Chondrocyte (in vitro differentiated cells): ENCODE measurements at places on chromosomes 3 and 15.

DNA sequence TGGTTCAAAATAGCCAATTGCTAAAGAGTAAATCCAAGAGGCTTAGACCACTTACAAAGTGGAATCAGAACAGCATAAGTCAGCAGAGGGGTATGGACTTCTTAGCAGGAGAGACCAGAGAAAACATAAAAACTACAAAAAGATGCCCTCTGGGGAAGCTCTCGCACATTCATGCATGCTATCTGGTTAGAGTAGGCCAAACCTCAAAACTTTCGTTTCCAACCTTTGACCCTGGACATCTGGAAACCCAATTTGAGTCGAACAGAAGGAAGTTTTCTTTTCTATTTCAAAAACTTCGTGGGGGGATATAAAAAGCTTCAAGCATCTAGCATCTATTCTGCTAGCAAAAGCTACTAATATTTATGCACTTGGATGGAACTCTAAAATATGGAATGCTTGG lies 523.9 kb upstream of the AGTR1 start:
- H3K4me1 ChIP-seq = peaks cover 32% of the 10 kb centered on the region
- no peak for DNase-seq
- no peaks in the 10 kb centered on the region for H3K36me3 ChIP-seq

- H3K27ac ChIP-seq = no peak overlapping the region
- H3K27me3 ChIP-seq = no peaks in the 10 kb centered on the region
- H3K4me1 ChIP-seq = peaks cover 10% of the 10 kb centered on the region
- no peaks in the 10 kb centered on the region for H3K36me3 ChIP-seq
- H3K4me3 ChIP-seq = no peak overlapping the region
Measured at GRCh38 chr3:45209526-45209925, 16.6 kb downstream of the TMEM158 start.

- no peak overlapping the region for H3K27ac ChIP-seq
- H3K27me3 ChIP-seq = no peaks in the 10 kb centered on the region
- H3K36me3 ChIP-seq = peaks cover 10% of the 10 kb centered on the region
- DNase-seq = no peak
Measured at GRCh38 chr15:49331951-49332350, 91.1 kb upstream of the FGF7 start.

GRCh38 chr15:94265009-94265408 lies 33.6 kb downstream of the MCTP2 start:
- H3K4me3 ChIP-seq = no peak overlapping the region
- H3K27me3 ChIP-seq = peaks cover 3% of the 10 kb centered on the region
- H3K4me1 ChIP-seq = peaks cover 4% of the 10 kb centered on the region
- DNase-seq = no peak

DNA sequence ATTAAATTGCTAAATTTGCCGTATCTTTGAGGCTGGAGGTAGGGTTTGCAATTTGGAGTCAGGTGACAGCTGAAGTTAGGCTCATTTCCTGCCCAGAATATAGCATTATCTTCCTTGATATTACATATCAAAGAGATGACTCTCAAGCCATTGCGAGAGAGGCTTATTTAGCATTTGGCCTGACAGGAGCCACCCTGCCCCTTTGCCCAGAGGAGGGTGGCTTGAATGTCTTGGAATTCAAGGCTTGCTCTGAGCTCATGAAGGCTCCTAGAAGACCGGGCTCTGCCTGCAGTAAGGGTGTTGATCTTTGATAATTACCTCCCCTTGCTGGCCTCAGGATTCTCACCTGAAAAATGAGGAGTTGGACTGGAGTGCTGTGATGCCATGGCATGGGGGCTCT lies 251.4 kb upstream of the C2CD4B start:
- no peaks in the 10 kb centered on the region for H3K36me3 ChIP-seq
- peaks cover 17% of the 10 kb centered on the region for H3K4me1 ChIP-seq
- no peak for DNase-seq
- H3K27me3 ChIP-seq = no peaks in the 10 kb centered on the region

DNA sequence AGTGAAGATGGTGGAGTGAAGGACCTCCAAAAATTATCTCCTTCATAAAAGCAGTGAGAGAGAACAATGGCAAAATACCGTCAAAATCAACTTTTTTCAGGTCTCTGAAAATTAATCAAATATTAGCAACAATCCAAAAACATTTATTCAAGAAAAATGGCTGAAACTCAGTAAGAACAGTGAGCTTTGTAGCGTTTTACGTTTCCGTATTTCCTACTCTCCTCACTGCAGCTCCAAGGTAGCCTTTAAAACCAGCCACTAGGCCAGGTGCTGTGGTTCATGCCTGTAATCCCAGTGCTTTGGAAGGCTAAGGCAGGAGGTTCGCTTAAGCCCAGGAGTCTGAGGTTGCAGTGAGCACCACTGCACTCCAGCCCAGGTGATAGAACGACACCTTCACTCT lies 38.5 kb downstream of the ATP10A start:
- H3K36me3 ChIP-seq = peaks cover 24% of the 10 kb centered on the region
- peak overlapping the region; percentile 85 for H3K27ac ChIP-seq
- H3K4me1 ChIP-seq = peaks cover 89% of the 10 kb centered on the region
- no peaks in the 10 kb centered on the region for H3K27me3 ChIP-seq
- H3K4me3 ChIP-seq = no peak overlapping the region

- peaks cover 29% of the 10 kb centered on the region for H3K4me1 ChIP-seq
- DNase-seq = no peak
- H3K4me3 ChIP-seq = no peak overlapping the region
- no peaks in the 10 kb centered on the region for H3K36me3 ChIP-seq
- no peaks in the 10 kb centered on the region for H3K27me3 ChIP-seq
Measured at GRCh38 chr3:111717601-111718000, 122.5 kb upstream of the ZBED2 start.

- peak within 1 kb of the TSS; percentile 62 for H3K4me3 ChIP-seq
- H3K27ac ChIP-seq = no peak within 1 kb of the TSS
- peaks cover 49% of the 10 kb centered on the region for H3K27me3 ChIP-seq
- peaks cover 8% of the 10 kb centered on the region for H3K4me1 ChIP-seq
- DNase-seq = no peak
Measured at GRCh38 chr15:89496155-89497098, at the start of gene RHCG. Gene RHCG, minus strand, starts transcription at chr15:89496583. Its CDS starts 39 bp downstream, at chr15:89496544.

DNA sequence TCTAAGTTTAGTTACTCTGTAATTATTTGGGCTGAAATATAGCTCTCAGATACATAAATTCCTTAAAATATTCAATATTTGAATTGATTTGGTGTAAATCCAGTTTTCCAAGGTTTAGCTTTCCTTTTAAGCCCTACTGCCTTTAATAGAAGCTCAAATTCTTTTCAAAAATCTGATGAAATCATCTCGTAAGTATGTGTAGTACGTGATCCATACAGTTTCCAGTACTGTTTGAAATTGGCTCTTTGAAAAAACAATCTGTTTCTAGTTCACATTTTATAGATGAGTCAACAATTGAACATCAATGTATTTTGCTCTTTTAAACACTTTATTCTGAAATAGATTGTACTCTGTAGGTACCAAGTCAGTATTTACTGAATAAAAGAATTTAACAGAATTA lies 84.2 kb downstream of the LRRC49 start:
- no peaks in the 10 kb centered on the region for H3K36me3 ChIP-seq
- H3K4me3 ChIP-seq = no peak overlapping the region
- H3K27ac ChIP-seq = peak overlapping the region; percentile 90
- H3K27me3 ChIP-seq = no peaks in the 10 kb centered on the region
- H3K4me1 ChIP-seq = peaks cover 25% of the 10 kb centered on the region
- no peak for DNase-seq

DNA sequence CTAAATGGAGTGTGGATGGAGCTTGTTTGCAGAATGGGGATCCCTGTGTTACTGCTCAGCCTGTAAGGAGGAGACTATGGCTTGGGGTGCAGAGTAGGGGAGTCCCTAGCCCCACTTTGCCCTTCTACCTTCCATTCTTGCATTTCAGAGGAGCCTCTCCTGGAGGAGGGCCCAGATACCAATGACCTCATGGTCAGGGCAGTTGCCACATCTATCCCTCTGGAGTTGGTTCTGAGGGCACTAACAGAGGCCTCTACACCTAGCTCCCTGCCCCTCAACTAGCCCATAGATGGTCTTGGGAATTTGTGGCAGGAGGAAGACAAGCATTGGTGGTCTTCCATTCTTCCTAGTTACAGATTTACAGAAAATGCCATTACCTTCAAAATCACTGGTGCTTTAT lies 6.1 kb downstream of the SKOR1 start:
- DNase-seq = no peak
- H3K27me3 ChIP-seq = peaks cover 55% of the 10 kb centered on the region
- no peak overlapping the region for H3K4me3 ChIP-seq
- peaks cover 35% of the 10 kb centered on the region for H3K4me1 ChIP-seq
- H3K36me3 ChIP-seq = peaks cover 2% of the 10 kb centered on the region

GRCh38 chr3:149792452-149793270 lies at the start of gene ANKUB1:
Gene ANKUB1, minus strand, starts transcription at chr3:149792554. Its CDS starts 188 bp downstream, at chr3:149792366.
- peaks cover 11% of the 10 kb centered on the region for H3K4me1 ChIP-seq
- H3K4me3 ChIP-seq = no peak within 1 kb of the TSS
- H3K27me3 ChIP-seq = no peaks in the 10 kb centered on the region
- DNase-seq = no peak
- H3K27ac ChIP-seq = no peak within 1 kb of the TSS

DNA sequence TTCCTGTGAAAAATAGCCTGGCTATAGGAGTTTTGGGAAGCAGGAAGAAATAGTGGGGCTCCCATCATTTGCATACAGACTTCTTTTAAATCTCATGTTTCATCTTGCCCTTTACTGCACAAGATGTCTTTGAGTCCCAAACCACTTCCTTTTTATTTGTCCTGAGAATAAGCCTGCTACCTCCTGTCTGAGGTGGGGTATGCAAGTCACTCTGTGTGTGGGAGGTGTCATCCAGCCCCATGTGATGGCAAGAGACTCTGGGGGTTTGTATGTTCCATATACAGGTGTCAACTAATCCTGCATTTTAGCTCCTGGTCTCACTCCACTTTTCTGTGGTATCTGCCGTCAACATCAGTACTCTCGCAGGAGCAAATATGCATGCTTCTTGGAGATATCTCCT lies 102.0 kb downstream of the OTOL1 start:
- H3K27me3 ChIP-seq = peaks cover 11% of the 10 kb centered on the region
- H3K4me3 ChIP-seq = no peak overlapping the region
- no peak overlapping the region for H3K27ac ChIP-seq

- no peak overlapping the region for H3K27ac ChIP-seq
- H3K36me3 ChIP-seq = no peaks in the 10 kb centered on the region
- DNase-seq = no peak
- no peaks in the 10 kb centered on the region for H3K4me1 ChIP-seq
- H3K27me3 ChIP-seq = no peaks in the 10 kb centered on the region
- no peak overlapping the region for H3K4me3 ChIP-seq
Measured at GRCh38 chr15:26323566-26323965, 449.3 kb downstream of the GABRB3 start.

GRCh38 chr3:131630097-131630496 lies 127.3 kb upstream of the MRPL3 start:
- no peak for DNase-seq
- no peaks in the 10 kb centered on the region for H3K36me3 ChIP-seq
- no peak overlapping the region for H3K27ac ChIP-seq
- H3K4me3 ChIP-seq = no peak overlapping the region
- peaks cover 2% of the 10 kb centered on the region for H3K27me3 ChIP-seq

DNA sequence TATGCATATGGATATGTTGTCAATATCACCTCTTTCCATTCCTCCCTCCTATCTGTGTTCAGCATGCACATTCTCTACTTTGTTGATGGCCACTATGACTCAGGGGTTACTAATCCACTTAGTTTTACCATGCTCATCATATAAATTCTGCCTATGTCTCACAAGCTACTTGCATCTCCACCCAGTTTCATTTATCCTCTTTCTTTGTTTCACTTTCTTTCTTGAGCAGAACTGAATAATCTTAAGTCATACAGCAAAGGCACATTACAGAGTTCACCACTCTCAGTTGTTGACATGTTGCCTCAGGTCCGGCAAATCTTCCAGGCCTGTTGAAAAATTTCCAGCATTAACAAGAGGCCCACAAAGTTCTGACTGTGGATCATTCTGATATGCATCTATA lies 71.5 kb downstream of the SSR3 start:
- no peak for DNase-seq
- no peaks in the 10 kb centered on the region for H3K27me3 ChIP-seq
- peaks cover 40% of the 10 kb centered on the region for H3K4me1 ChIP-seq
- no peak overlapping the region for H3K4me3 ChIP-seq

GRCh38 chr15:48609486-48609885 lies 36.0 kb downstream of the FBN1 start:
- H3K4me1 ChIP-seq = peaks cover 83% of the 10 kb centered on the region
- H3K36me3 ChIP-seq = peaks cover 61% of the 10 kb centered on the region
- H3K4me3 ChIP-seq = no peak overlapping the region
- peak overlapping the region; percentile 59 for H3K27ac ChIP-seq

DNA sequence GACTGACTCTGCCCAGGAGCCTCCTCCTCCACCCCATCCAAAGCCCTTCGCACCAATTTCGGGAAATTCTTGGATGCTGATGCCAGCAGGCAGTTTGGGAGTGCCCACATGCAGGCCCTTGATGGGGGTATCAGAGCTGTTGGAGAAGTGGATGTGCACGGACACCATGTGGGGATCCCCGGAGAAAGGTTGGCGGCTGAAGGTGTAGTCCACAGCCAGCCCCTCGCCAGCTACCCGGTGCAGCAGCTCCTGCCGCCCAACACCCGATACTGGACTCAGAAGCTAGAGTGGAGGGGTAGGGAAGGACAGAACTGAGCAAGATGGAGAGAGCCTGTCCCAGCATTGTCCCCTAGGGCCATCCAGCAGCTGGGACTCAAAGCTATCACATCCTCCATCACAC lies 15.5 kb upstream of the CPEB1 start:
- no peaks in the 10 kb centered on the region for H3K36me3 ChIP-seq
- DNase-seq = no peak
- H3K27ac ChIP-seq = no peak overlapping the region
- no peak overlapping the region for H3K4me3 ChIP-seq
- H3K4me1 ChIP-seq = no peaks in the 10 kb centered on the region
- H3K27me3 ChIP-seq = peaks cover 34% of the 10 kb centered on the region

DNA sequence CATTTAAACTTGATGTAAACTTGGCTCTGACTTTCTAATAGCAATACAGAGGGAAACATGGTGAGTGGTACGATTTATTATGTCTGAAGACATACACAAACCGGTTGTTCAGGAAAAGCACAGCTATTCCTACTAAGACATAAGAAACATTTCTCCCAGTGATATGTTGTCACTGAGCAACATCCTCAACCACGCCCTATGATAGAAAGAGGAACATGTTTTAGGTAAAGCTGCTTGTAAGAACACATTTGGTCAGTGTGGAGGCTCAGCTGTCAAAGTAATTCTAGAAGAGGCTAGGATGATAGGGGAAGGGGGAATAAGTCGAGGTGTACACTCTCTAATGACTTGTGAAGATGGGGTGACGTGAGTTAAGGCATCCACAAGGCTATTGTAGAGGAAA lies 42.7 kb upstream of the B3GNT5 start:
- no peaks in the 10 kb centered on the region for H3K36me3 ChIP-seq
- no peak overlapping the region for H3K27ac ChIP-seq
- peaks cover 6% of the 10 kb centered on the region for H3K4me1 ChIP-seq
- DNase-seq = no peak

- H3K27me3 ChIP-seq = peaks cover 17% of the 10 kb centered on the region
- peak; percentile 47 for DNase-seq
- peaks cover 11% of the 10 kb centered on the region for H3K4me1 ChIP-seq
- H3K36me3 ChIP-seq = no peaks in the 10 kb centered on the region
- H3K4me3 ChIP-seq = no peak overlapping the region
- no peak overlapping the region for H3K27ac ChIP-seq
Measured at GRCh38 chr3:10428406-10429091, 76.8 kb downstream of the ATP2B2 start.

- no peak for DNase-seq
- no peak overlapping the region for H3K27ac ChIP-seq
- H3K36me3 ChIP-seq = no peaks in the 10 kb centered on the region
- H3K4me3 ChIP-seq = no peak overlapping the region
- H3K4me1 ChIP-seq = no peaks in the 10 kb centered on the region
Measured at GRCh38 chr3:135125171-135125801, 330.2 kb downstream of the EPHB1 start.

- peaks cover 5% of the 10 kb centered on the region for H3K4me1 ChIP-seq
- peaks cover 6% of the 10 kb centered on the region for H3K27me3 ChIP-seq
- no peak overlapping the region for H3K27ac ChIP-seq
- no peaks in the 10 kb centered on the region for H3K36me3 ChIP-seq
Measured at GRCh38 chr3:153028381-153028780, 133.6 kb upstream of the RAP2B start.
